ENCODE measurements at places on chromosomes 5 and 9.

DNA sequence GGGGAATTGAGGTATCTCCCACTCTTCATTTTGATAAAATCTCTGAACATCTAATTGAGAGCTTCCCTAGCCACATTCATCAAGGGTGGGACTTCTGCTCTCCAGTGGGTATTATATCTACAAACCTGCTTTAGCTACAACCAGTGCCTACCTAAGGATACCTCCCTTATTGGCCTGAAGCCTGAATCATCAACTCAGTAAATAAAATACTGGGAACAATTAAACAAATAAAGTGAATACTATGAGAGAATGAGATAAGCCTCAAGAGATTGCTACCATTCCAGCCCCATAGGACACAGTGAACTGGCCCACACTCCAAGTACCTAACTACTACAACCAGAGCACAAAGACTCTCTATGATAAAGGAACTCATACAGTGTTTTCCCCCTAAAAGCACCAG, 47.4 kb upstream of the IL12B start:
- no peak for DNase-seq

DNA sequence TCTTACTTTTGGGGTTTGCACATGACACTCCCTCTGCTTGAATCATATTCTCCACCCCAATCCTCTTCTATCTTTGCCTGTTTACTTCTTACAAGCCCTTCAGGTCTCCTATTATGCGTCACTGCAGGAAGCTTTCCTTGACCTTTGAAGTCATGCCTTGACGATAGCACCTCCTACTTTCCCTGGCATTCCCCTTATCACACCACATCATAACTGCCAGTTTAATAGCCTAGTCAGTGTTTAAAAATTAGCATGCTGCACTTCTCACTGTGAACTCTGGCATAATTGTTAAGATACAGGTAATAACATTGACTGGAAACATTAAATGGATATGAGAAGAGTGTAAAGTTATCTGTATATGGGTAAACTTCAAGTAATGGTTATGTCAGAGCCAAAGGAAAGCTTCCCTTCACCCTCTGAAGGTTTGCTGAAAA, 37.1 kb upstream of the CEP120 start:
- peak; percentile 2 for DNase-seq

DNA sequence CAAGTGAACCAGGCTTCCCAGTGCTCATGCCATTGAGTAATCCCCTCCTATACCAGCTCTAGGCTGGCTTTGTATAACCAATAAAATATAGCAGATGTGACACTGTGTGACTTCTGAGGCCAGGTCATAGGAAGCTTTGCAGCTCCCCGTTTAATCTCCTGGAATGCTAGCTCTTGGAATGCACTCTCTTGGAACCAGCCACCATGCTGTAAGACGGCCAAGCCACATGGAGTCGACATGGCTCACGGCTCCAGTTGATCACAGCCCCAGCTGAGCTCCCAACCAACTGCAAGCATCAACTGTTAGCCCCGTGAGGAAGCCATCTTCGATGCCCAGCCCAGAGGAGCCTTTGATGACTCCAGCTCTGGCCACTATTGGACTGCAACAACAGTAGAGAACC, 74.5 kb downstream of the SH3TC2 start:
- DNase-seq, result no peak

GRCh38 chr9:132232522-132232921, 70.7 kb downstream of the NTNG2 start:
- no peak for DNase-seq

DNA sequence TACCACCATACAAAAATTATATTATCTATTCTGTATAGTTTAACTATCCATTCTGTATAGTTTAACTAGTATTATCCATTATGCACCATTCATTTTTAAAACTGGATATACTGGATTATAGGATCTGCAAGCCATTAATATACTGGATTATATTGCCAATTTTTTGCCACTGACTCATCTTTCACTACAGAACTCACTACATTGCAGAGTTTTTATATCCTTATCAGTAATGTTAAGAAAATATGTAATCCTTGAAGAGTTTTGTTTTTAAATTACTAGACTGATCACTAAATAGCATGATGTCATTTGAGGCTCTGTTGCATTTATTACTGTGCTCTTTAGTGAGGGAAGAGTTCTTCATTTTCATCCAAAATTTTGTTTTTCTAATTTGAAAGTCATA, 109.8 kb upstream of the SNX2 start:
- DNase-seq, result no peak

- DNase-seq, result no peak
These were observed 125.0 kb downstream of the MSX2 start for GRCh38 chr5:174849426-174849825.

DNA sequence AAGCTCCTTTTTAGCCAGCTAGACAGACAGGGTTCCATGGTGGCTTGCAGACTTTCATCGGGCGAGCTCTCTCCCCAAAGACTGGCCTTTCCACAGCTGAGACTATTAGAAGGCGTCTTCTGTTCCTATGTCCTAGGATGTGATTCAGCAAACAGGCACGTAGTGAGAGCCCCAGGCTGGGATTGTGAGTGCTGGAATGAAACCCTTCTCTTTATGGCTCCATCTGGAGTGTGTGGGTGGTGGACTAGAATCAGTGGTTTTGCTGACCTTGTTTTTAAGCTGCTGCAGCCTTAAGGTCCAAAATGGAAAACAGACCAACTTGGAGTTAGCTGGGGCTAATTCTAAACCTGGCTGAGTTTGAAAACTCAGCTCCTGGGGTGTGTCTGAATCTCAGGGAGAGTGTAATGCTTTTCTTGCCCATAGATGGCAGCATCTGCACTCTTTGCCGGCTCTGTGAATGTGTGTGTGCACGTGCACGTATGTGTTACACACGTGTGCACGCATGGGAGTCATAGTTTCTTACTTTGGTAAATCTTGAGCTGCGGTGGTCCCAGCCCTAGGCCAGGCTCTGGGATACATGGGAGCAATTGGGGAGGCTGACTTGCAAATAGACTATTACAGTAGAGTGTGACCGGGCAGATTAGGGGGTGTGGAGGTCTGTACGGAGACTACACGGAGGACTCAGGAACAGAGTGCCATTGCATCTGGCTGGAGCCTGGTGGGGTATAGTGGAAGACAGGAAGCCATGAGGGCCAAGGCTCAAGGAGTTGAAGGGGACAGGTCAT, 10.7 kb downstream of the GSN start:
- DNase-seq, result no peak

DNA sequence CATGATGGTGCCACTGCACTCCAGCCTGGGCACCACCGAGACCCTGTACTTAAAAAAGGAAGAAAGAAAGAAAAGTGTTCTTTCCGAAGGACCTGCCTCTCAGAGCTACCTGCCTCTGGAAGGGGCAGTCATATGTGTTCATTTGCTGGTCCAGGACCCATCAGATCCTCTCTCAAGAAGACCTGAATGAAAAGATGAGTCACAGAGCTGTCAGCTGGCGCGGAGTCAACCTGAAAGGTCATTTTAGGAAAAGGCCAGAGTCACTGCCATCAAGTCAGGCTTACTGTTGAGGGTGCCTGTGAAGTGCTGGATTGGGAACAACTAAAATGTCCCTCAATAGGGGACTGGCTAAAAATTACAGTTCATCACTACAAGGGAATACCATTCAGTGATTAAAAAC, 14.9 kb upstream of the HRH2 start:
- no peak for DNase-seq

- DNase-seq, result no peak
These were observed 15.2 kb downstream of the CSNK1G3 start for GRCh38 chr5:123527190-123527589.

DNA sequence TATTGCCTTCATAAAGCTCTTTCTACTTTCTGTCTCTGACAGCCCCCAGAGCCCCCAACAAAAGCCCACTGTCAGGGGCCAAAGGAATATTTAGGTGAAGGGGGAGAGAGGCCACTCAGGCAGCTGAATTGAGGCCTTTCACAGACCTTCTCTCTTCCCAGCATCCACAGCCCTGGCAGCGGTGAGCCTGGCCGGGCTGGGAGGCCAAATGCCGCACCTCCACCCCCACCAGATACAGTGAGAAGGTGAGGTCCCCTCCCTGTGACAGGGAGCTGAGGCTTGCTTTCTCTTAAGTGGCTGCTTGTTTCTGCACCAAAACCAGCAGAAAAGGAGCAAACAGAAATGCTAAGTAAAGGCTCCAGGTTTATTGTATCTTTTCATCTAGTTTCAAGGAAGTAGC, 168.1 kb downstream of the ROR2 start:
- no peak for DNase-seq

DNA sequence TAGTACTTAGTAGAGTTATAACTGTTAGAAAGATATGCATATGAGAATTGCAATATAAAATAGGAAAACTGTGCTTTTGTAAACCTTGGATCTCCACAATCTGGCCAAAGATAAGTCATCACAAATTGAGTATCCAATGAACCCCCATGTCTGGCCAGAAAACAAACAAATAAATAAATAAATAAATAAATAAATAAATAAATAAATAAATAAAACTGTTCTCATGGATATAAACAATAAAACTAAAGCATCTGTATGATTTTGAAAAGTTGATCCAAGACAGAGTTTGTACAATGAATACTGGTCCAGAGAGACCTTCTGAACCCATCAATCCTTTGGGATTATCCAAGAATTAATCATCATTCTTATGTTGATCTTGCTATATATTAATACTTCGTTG, 367.6 kb upstream of the CDH9 start:
- DNase-seq, result no peak

- DNase-seq, result no peak
These were observed 547.3 kb downstream of the CDK5RAP2 start for GRCh38 chr9:120032639-120033038.

Measured in stimulated activated CD8-positive, alpha-beta memory T cell treated with anti-CD3 and anti-CD28 coated beads, Interleukin-7, amount 100 ng/mL, for 4 hours (primary cell).